ENCODE measurements at places on chromosomes 2 and 18.

DNA sequence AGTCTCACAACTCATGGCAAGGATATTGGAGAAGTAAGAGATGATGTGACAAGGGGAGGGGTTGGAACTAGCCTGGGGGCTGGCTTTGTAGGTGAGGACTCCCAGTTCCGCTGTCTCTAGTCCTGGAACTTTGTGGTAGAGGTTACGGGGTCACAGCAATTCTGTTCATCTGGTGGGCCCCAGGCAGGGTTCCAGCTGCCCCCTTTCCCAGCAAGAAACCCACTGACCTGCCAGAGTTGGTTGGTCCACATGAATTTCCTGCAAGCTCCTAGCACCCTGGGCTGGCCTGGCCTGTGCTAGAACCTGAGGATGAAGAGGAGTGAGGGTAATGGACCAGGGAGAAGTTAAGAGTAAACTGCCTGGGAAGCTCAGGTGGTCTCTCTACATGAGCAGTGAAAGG is 41.3 kb downstream of the PSD4 start:
- no peak for DNase-seq

- no peak for DNase-seq
These were observed 582.8 kb upstream of the ZEB2 start for GRCh38 chr2:145102706-145103105.

DNA sequence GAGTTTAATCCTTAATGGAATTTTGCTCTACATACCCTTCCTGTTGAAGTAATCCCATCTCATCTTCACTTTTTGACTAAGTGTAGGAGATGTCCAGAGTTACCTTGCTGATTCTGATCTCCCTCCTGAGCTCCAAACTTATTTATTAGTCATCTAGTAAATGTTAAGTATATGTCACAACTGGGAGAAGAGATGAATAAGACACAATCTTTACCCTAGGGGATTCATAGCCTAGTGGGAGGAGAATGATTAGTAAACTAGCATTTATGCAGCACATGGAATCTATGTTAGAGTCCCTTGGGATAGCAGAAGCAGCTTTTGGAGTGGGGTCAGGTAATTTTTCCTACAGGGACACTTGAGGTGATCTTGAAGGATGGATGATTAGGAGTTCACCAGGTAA is 20.7 kb downstream of the ACVR2A start:
- DNase-seq, result no peak

- no peak for DNase-seq
These were observed 329.6 kb downstream of the MBD2 start for GRCh38 chr18:53894675-53895442.

Measured in activated CD4-positive, alpha-beta T cell treated with anti-CD3 and anti-CD28 coated beads, Interleukin-2, amount 10 ng/mL, durations not matched to agents 7 days and 5 days (primary cell).